H7 (cell line): ENCODE measurements at places on chromosomes 3 and 15.

- no peak for DNase-seq
Measured at GRCh38 chr3:82386647-82387046, 625.2 kb upstream of the GBE1 start.

DNA sequence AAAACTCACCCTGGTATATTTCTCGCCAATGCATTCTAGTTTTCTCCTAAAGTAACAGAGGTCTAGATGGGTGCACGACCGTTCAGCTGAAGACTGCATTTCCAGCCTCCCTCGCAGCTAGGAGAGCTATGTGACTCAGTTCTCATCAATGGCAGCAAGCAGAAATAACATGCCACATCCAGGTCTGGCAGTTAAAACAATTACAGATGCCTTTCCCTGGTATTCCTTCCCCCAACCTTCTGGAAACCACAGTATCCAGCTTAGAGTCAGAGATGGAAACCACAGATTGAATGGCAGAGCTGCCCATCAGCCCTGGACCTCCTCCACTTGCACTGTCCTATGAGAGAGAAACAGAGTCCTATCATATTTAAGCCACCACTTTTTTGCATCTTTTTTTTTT, 4.8 kb downstream of the HAPLN3 start:
- DNase-seq: no peak

DNA sequence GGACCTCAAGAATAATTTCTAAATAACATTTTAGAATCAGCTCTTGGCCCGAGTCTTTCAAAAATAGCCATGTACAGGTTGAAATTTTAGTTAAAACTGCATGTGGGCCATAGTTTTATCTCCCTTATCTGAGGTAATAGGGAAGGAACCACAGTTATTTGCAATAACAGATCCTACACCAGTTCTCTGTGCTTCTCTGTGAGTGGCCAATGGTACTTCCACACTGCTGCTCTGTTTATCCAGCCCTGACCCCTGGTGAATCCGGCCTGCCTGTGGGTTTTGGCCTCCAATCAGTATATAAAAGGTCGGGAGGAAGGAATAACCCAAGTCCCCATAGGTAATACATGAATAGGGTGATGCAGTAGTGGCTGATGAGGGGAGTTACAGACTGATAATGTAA, 48.0 kb upstream of the TNIK start:
- no peak for DNase-seq

DNA sequence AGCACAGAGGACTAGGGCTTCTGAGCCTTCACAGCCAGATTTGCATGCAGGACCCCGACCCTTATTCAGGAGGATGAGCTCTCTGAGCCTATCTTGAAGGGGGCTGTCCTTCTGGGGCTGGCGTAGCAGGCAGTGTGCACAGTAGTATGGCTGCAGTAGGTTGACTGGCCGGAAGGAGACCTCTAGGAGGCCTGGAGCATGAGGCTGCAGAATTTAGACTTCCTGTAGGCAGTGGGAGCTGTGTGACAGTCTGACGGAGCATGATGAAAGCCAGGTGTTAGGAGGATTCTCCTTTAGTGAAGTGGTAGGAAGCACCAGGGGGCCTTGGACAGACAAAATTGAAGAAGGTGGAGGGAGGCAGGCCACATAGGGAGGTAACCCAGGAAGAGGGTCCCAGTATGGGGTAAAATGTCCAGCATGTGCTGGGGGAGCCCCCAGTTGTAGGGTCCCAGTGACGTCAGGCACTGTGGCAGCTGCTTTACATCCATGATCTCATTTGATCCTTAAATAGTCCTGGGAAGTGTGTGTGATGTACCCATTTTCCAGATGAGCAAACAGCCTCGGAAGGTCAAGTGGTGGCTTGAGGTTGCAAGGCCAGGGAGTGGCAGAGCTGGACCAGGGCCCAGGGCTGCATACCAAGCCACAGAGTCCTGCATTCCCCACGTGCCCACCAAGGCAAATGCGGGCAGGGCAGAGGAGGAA, 36.1 kb downstream of the SPSB4 start:
- DNase-seq: no peak

GRCh38 chr15:50506121-50506520, 40.3 kb downstream of the USP50 start:
- peak; percentile 38 for DNase-seq

DNA sequence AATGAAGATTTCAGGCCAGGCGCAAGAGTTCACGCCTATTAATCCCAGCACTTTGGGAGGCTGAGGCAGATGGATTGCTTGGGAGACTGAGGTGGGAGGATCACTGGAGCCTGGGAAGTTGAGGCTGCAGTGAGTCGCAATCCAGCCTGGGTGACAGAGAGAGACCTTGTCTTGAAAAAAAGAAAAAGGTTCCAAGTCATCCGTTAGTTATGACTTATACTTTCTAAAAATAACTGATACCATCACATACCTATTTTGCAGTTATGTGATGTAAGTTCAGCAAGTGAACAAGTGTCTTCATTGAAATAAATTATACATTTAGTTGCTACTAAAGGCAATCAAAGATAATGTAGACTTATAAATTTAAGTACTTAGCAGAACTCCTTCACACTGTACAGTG, 22.1 kb downstream of the CLPX start:
- no peak for DNase-seq

GRCh38 chr3:132293251-132293650, 24.0 kb upstream of the ACP3 start:
- DNase-seq: no peak

- DNase-seq: no peak
Measured at GRCh38 chr3:21585216-21585740, 165.7 kb downstream of the ZNF385D start.

- no peak for DNase-seq
Measured at GRCh38 chr15:70415398-70415797, 317.7 kb upstream of the TLE3 start.

DNA sequence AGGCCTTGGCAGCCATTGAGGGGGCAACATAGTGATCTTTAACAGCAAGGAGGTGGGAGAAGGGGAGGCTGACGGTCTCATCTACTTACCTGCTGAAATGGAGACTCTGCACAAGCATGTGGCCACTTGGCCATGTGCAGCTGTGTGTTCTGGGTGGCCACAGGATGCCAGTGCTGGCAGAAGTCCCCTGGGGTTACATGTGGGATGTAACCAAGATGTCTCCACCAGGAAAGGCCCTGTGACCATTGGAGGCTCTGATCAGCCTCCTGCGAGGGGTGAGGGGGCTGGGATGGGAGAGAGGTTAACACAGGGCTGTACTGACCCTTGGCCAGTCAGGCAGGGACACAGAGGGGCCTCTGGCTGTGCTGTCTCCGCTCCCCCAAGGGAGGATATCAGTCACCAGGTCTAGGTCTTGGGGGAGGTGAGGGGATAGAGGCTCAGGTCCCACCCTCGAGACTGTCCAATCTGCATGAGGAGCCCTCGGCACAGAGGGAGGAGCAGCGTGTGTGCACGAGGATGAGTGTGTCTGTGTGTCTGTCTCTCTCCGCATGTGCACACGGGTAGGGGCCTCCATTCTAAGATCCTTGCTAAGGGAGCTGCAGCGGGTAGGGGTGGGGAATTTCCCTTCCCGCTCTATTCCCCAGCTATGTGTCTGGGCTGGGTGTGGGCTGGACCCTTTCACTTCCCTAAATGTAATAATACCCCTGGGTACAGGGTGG, 19.5 kb downstream of the PRKCD start:
- no peak for DNase-seq

DNA sequence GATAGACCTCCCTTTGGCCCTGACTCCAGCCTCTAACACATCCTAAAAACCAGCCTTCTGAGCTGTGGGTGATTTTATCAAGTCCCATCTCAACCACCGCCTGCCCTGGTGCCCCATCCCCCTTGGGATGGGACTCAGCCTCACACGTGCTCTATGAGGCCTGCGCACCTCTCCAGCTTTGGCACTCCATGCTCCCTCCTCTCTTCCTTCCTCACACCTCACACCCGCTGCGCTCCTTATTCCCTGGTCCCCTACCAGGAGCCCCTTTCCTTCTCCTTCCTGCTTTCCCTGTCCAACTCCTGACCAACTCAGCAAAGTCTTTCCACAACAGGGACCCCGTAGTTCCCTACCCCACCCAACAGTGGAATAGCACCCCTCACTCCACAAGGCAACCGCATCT, 18.4 kb upstream of the SLC6A1 start:
- no peak for DNase-seq
